ENCODE measurements at places on chromosomes 5 and 9.

DNA sequence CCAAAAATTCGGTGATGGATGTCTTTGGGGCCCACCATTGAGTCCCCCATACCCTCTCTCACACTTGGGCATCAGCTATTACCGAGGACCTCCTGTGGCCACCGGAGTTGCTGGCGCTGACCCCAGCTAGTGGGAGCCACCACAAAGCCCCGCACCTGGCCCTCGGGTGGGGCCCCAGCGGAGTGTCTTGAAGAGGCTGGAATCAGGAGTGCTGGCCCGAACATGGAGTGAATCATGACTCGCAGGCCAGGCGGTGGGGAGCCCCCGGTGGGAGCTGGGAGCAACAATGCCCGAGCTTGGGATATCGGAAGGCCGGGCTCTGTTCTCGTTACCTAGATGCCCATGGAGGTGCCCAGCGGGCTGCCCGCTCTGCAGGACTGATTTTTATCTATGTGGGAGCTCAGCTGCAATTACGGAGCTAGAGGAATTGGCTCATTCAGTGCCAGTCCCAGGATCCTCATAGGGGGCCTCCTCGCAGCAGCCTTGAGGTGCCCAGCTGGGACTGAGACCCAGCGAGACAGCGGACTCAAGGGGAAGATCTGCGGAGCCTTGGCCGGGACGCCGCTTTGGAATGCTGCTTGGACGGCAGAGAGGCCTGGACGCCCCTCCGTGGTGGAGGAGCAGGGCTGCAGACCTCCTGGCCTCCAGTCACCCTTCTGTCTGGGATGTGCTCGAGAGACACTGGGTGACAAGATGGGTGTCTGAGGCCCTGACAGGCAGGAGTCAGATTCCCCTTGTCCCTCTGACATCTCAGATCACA lies 70.8 kb downstream of the PSMB7 start:
- no peak for DNase-seq

- DNase-seq: no peak
These were observed 58.6 kb downstream of the LHFPL2 start for GRCh38 chr5:78589923-78590322.

GRCh38 chr5:124796495-124796894 lies 50.1 kb upstream of the ZNF608 start:
- DNase-seq: no peak

GRCh38 chr5:112703866-112704820 lies 33.5 kb upstream of the APC start:
- DNase-seq: peak; percentile 85

DNA sequence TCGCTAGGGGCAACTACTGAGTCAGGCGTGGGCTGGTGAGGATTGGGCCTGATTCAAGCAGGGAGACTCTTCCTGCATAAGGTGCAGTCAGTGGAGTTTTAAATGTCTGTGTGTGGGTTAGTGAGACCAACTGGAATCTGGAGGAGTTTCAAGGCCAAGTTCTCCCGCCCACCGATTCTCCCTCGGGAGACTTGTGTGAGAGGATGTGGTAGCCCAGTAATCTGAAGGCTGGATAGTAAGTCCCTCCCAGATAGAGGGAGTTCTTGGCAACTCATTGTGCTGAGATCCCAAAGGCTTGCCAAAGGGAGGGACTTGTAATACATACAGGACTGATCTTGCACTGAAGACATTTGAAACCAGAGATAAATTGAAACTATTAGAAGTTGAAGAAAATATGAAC lies 51.8 kb downstream of the WDR36 start:
- peak; percentile 92 for DNase-seq

- DNase-seq: peak; percentile 82
These were observed 143.9 kb downstream of the SEMA5A start for GRCh38 chr5:9401786-9402472.

DNA sequence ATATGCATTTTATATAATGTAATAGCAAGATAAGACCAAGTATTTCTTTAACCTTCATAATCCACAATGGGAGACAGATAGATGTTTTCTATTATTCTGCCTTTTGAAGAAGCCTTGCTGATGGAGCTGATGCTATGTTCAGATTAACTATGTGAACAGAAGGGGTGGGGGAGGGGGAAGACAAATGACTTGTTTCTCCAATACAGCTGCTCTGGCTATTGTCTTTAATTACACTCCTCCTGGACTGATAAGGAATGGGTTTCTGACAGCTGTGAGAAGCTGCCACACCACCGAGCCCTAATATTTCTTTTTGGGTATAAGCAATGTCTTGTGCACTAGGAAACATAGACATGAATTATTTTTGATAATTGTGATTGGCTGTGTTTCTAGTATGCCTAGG lies 62.0 kb downstream of the CAVIN4 start:
- DNase-seq: no peak

GRCh38 chr5:45687701-45688100 lies 8.5 kb downstream of the HCN1 start:
- DNase-seq: no peak

DNA sequence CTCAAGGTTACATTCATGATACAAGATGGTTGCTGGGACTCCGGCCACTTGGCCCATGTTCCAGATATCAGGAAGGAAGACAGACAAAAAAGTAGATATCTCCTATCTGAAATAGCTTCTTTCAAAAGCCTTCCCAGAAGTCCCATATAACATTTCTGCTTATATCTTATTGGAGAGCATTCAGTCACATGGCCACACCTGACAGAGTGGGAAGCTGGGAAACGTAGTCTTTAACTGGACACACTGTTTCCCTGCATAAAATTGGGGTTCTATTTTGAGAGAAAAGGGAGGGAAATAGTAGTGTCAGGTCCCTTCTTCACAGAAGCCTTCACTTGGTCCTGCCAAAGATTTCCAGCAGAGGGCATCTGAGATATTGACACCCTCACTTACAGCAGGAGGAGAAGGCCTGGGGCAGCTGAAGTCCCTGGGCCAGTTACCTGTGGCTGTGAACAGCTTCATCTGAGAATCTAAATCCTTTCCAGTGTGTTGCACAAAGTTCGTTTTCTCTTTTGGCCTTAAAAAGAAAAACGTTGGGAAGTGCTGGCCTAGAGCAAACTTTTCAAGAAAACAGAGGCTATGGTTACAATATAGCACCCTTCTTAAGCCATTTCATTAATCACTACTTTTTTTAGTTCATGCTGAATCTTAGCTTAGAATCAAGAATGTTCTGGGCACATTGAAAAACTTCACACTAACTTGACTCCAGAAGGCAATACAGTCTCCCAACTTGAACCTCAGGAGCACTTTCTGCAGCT lies 33.5 kb downstream of the SPEF2 start:
- peak; percentile 65 for DNase-seq

DNA sequence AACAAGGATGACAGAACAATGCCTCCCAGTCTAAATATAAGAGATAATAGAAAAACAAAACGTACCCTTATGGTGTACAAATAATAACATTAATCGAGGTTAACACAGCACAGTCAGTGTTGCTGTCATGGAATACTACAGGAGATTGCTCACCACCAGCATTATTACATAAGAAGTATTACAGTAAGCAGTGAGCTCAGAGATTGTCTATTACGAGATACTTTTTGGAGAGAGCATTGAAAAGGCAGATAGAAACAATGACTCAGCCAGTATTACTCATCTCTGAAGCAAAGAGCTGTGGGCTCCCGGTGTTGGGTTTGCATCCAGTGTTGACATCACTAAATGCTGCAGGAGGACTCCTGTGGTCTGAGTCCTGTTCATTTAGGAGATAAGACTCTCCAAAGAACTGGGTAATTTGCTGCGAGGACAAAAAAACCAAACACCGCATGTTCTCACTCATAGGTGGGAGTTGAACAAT lies 191.9 kb upstream of the SEMA6A start:
- no peak for DNase-seq

DNA sequence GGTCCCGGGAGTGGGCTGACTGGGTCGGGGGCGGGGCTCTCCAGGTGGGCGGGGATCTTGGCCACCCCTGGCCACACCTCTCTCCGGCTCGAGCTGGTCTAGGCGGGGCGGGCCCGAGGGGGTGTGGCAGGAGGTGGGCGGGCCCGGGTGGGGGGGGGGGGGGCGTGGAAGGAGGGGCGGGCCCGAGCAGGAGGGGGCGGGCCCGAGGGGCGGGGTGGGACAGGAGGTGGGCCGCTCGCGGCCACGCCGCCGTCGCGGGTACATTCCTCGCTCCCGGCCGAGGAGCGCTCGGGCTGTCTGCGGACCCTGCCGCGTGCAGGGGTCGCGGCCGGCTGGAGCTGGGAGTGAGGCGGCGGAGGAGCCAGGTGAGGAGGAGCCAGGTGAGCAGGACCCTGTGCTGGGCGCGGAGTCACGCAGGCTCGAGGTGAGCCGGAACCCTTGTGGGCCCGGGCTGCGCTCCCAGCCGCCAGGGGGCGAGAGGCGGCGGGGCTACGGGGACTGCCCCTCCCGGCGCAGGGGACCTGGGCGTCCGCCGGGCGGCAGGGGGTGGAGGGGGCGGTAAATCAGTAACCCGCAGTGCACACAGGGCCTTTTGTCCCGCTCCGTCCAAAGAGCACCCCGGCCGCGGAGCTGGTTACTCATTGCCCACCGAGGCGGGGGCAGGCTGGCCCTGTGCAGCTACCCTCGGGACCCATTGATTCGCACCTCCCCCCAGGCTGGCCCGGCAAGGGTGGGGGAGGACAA lies at the start of gene FGFR4:
Gene FGFR4, plus strand, starts transcription at position 262 of the 744 bp plus-strand sequence. CDS start 2,688 bp downstream, outside the sequence.
- peak; percentile 37 for DNase-seq

- no peak for DNase-seq
These were observed 85.8 kb upstream of the ASS1 start for GRCh38 chr9:130358928-130359327.

DNA sequence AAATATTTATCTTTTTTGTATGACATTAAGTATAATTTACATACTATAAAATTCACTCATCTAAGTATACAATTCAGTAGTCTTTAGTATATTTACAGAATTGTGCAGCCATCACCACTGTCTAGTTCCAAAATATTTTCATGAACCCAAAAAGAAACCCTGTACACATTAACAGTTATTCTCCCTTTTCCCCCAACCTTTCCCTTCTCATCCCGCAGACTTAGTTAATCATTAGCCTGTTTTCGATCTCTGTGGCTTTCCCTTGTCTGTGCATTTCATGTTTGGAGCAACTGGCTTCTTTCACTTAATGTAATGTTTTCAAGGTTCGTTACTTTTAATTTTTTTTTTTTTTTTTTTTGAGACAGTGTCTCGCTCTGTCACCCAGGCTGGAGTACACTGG lies 37.5 kb downstream of the MTREX start:
- DNase-seq: no peak

DNA sequence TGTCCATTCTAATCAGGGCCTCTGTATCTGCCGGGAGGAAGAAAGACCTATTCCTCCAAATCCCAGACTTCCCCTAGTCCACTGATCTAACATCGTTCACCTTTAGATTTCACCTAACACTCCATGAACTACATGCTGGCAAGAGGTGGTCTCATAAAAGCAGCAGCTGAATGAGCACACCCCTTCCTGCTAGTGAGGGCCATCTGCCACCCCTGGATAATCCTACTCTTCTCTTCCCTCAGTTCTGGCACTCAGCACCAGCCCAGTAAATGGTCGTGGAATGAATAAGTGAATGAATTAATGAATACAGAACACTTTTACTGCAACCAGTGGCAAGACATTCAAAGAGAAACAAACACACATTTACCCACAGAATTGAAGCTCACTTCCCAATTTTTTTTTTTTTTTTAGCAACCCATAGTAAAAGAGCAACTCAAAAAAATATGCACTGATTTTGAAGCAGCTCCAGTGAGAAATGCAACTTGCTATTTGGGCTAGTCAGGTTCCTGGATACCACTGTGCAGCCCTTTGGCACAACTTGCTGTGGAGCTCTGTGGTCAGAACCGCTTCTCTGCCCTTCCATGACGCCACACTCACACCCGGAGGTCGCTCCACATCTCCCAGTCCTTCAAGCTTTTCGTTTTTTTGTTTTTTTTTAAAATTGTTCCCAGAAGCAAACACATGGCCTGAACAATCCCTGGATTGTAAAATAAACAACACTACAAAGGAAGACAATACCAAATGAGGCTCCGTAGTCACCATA lies 6.2 kb downstream of the RNF183 start:
- DNase-seq: no peak

DNA sequence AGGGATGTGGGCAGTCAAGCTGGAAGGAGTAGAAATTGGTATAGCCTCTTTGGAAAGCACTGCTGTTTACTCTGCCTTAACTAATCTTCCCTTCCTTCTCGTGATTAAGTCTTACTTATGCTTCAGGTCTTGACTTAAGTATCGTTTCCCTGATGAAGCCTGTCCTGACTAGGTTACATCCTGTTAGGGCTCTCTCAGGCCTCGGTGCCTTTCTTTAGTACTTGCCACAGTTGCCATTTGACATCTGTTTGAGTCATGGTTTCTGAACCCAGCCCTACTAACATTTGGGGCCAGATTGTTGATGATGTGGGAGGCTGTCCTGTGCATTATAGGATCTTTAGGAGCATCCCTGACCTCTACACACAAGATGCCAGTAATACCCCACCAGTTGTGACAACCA lies 94.4 kb downstream of the GAPVD1 start:
- no peak for DNase-seq

GRCh38 chr9:83707518-83707767 lies 315 bp downstream of the UBQLN1 start:
- peak; percentile 78 for DNase-seq

DNA sequence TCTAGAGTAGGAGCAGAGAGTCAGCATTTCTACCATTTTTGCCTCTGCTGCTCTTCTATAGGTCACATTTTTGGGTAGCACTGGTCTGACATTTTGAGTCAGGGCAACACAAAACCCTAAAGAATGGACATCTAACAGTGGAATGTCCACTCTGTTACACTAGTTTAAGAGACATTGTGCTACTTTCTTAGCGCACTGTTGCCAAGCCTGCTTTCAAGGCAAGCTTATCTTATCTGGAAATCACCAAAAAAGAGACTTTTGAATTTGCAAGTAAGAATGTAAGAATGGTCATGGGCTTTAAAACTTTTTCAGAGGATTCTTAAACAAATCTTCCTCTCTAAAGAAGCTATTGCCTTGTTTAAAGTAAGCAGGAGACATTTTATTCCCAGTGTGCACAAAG lies 73.0 kb upstream of the STARD4 start:
- DNase-seq: no peak

DNA sequence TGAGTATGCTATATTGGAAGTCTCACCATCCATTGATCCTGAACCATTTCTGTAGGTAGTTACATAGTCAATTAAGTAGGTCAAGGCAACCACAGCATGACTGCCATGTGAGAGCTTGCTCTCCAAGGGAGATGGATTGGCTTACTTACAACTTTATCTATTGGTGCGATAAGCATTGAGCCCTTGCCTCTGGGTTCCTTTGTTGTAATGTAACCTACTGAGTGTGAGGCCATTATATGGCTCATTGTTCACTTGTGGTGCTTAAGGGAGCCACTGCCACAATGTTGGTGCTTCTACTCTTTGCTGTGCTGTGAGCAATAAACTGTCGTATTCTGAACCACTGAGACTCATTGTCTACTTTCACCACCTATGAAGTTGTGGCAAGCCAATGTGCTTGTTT lies 510.6 kb upstream of the ITGA1 start:
- no peak for DNase-seq

DNA sequence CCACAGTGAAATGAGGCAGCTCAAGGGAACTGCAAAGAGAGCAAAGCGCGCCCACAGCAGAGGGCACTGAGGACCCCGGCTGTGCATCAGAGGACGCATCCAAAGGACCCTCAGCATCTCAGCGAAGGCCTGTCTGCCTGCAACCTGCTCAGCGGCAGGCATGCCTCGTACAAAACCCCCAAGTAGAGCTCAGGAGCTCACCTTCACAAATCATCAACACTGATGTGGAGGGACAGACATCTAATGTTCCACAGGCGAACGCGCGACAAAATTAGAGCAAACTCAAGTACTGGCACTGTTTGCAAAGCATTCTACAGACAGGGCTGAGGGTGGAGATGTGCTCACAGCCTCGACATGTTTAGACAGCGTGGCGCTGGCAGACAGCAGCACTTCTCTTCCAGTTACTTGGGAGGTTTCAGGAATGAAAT lies 81.0 kb downstream of the DCP2 start:
- no peak for DNase-seq

GRCh38 chr9:33153666-33154065 lies 13.5 kb downstream of the B4GALT1 start:
- DNase-seq: no peak
